ENCODE measurements at places on chromosomes 1 and 21.

DNA sequence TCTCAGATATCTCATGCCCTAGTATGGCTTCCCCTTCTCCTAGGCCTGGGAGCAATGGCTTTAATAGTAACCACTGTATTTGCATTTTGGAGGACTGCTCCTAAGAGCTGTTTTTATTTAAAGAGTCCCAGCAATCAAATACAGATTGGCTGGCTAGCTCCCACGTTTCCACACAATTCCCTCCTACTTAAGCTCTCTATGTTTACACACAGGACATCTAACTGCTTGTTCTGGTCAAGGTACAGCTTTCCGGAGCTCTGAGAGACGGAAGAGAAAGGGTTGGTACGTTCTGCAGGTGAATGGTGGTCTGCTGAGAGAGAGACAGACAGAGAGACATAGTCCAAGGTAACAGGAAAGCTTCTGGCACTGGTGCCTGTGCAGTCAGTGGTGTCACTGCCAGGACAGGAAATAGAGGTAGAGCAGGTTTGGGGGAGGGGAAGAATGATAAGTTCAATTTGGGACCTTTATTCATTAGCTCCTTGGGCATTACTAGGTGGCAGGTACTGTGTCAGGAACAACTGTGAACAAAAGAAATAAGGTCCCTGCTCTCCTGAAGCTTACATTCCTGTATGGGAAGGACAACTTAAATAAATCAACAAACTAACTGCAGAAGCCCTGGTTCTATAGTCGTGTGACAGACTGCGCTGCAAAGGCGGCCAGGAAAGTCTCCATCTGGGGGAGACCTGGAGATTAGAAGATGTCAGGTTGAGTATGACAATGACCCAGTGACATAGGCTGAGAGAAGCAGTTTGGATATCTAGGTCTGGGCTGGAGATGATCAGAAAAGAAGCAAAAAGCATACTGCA is 1.2 kb upstream of the SLC25A33 start:
- no peak overlapping the region for H3K4me3 ChIP-seq
- peaks cover 26% of the 10 kb centered on the region for H3K4me1 ChIP-seq
- H3K27me3 ChIP-seq, result no peaks in the 10 kb centered on the region
- no peaks in the 10 kb centered on the region for H3K36me3 ChIP-seq
- H3K27ac ChIP-seq, result no peak overlapping the region

DNA sequence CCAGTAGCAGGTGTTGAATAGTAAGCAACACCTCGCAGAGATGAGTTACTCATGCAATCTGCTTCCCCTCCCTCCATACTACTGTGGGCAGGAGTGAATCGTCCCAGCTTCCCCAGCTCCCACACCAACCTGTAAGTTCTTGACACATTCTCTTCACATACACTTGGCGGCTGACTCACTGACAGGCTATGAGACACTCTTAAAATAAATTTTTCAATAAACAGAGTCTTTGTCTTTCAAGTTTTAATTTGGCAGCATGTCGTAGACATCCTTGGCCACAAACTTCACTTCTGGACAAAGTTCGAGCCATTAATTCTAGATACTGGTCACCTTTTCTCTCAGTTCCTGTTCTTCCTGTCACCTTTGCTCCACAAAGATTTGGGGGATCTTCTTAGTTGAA is 290.7 kb downstream of the TM2D1 start:
- H3K4me3 ChIP-seq, result no peak overlapping the region
- no peak overlapping the region for H3K27ac ChIP-seq

- H3K27me3 ChIP-seq, result no peaks in the 10 kb centered on the region
- H3K4me1 ChIP-seq, result no peaks in the 10 kb centered on the region
- no peaks in the 10 kb centered on the region for H3K36me3 ChIP-seq
- H3K27ac ChIP-seq, result no peak overlapping the region
- no peak for DNase-seq
- no peak overlapping the region for H3K4me3 ChIP-seq
These were observed 18.6 kb upstream of the LRIF1 start for GRCh38 chr1:110982320-110982719.

DNA sequence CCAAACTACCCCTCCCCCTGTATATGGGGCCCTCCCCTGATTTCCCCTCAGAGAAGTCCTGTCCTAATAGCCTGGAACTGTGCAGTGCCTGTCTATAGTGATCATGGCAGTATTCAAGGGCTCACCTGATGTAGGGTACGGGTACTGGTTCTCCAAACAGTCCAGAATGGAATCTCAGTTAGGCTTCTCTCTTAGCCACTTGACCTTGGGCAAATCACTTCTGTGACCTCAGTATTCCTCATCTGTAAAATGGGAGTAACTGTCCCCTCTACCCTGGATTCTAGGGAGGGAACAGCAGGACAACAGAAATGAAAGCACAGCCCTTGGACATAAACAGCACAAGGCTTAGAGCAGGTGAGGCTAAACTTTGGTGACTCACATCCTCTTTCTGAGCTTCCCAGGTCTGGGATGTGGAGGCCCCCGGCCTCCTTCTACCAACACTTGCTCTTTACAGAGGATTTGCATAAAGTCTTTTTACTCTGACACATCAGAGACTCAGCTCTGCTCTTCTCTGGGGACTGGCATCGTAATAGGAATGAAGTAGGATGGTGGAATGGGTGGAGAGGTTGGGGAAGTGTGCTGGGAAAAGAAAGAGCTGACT is 20.0 kb upstream of the PDZK1IP1 start:
- H3K27me3 ChIP-seq, result no peaks in the 10 kb centered on the region
- peak overlapping the region; percentile 46 for H3K27ac ChIP-seq
- H3K4me3 ChIP-seq, result no peak overlapping the region
- H3K4me1 ChIP-seq, result peaks cover 59% of the 10 kb centered on the region

DNA sequence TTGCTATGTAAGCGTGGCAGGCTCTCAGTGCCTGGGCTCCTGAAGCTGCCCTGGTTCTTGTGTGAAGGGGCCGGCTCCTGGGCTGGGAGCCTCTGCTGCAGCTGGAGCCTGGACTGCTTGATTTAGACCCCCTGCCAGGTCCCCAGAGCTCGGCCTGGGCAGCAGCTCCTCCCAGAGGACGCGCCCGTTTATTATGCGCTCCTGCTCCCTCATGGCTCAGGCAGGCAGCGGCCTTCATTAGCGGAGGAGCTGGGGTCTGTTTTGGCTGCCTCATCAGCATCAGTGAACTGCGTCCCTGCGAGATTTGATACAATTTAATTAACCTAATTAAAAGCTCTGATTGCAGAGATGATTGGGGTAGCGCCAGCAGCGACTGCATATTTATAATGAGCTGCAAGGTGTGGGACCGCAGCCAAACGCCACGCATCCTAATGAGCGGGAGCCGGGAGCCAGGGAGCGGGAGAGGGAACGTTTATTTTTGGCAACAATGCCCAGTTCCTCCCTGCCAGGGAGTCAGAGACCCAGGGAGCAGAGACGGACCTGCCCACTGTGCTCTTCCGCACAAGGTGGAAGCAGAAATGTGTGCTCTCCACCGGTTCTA is 16.6 kb downstream of the UTP11 start:
- H3K4me1 ChIP-seq, result peaks cover 30% of the 10 kb centered on the region
- peaks cover 16% of the 10 kb centered on the region for H3K36me3 ChIP-seq
- no peak overlapping the region for H3K27ac ChIP-seq
- no peak overlapping the region for H3K4me3 ChIP-seq

DNA sequence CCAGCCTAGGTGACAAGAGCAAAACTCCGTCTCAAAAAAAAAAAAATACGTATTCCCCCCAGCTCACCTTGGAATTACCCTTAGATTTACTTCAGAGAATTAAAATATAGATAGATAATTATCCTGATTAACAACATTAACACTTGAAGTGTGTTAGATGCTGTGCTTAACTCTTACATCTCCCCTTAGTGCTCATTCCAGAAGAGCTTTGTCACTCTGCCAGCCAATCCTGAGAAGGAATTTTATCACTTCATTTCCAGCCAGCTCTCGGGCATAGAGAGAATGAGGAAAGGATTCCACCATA is 1.6 kb upstream of the SHC1 start:
- peaks cover 57% of the 10 kb centered on the region for H3K4me1 ChIP-seq
- H3K4me3 ChIP-seq, result no peak overlapping the region
- DNase-seq, result no peak
- no peak overlapping the region for H3K27ac ChIP-seq
- peaks cover 16% of the 10 kb centered on the region for H3K36me3 ChIP-seq
- no peaks in the 10 kb centered on the region for H3K27me3 ChIP-seq

DNA sequence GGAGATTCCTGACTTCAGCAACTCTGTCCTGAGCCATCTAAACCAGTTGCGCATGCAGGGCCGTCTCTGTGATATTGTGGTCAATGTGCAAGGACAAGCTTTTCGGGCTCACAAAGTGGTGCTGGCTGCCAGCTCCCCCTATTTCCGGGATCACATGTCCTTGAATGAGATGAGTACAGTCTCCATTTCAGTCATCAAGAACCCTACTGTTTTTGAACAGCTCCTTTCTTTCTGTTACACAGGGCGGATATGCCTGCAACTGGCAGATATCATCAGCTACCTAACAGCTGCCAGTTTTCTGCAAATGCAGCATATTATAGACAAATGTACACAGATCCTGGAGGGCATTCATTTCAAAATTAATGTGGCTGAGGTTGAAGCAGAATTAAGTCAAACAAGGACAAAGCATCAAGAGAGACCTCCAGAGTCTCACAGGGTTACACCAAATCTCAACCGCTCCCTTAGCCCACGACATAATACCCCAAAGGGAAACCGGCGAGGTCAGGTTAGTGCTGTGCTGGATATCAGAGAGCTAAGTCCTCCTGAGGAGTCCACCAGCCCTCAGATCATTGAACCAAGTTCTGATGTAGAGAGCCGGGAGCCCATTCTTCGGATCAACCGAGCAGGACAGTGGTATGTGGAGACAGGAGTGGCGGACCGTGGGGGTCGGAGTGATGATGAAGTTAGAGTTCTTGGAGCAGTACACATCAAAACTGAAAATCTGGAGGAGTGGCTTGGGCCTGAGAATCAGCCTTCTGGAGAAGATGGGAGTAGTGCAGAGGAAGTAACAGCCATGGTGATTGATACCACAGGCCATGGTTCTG is 2.3 kb downstream of the ZBTB37 start:
- no peaks in the 10 kb centered on the region for H3K27me3 ChIP-seq
- peaks cover 34% of the 10 kb centered on the region for H3K4me1 ChIP-seq

DNA sequence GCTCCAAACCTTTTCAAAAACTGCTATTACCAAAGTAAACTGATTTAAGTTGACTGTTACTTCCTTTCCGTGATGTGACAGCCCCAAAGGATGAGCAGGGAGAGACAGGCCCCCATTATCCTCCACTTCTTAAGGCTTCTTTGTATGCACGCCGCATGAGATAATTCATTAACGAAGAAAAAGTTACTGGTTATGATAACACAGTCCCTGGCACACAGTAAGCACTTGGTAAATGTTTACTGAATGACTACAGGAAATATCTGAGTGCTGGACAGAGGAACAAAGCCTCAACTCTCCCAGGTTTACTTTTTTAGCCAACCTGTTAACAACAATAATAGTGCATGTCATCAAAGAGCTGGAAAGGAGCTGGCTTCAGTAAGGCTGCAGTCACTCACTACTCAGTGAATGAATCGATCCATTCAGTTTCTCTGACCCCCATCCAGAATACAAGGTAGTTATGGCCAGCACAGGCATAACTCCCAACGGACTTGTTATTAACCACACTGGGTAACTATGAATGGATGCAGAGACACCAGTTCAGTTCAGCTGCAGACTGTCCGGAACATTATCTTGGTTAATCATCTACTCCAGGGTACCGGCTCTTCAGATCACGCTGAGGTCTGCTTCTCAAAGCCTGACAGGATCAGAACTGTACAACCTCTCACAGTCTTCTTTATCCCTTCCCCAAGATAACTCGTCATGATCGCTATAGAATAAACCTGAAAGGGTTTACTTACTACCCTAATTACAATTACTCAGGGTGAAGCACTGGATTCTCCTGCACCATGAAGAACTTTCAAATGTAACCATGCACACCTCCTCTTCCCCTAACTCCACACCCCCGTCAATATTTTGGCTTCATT is 58.3 kb downstream of the TGFBR3 start:
- peaks cover 12% of the 10 kb centered on the region for H3K4me1 ChIP-seq
- DNase-seq, result no peak

- peak; percentile 49 for DNase-seq
- H3K4me3 ChIP-seq, result no peak overlapping the region
- peak overlapping the region; percentile 16 for H3K27ac ChIP-seq
- H3K4me1 ChIP-seq, result peaks cover 26% of the 10 kb centered on the region
These were observed 176.5 kb downstream of the VAV3 start for GRCh38 chr1:107788206-107789202.

GRCh38 chr1:206706806-206707366 is 22.2 kb downstream of the MAPKAPK2 start:
- no peaks in the 10 kb centered on the region for H3K27me3 ChIP-seq
- H3K4me3 ChIP-seq, result no peak overlapping the region
- H3K36me3 ChIP-seq, result no peaks in the 10 kb centered on the region
- peaks cover 15% of the 10 kb centered on the region for H3K4me1 ChIP-seq
- DNase-seq, result no peak
